Esophagus (tissue), 2 donors: ENCODE measurements at places on chromosomes 7 and 10. TPM values are rescaled to one million over a fixed set of nuclear protein-coding genes. Genes with fewer than 3 reads are reported as not detected.

The GBX1 gene
- not detected for polyA plus RNA-seq

The SFRP5 gene
- polyA plus RNA-seq: 0.88 TPM

The FAM24B gene
- polyA plus RNA-seq: 2.6 TPM

The ATRNL1 gene
- polyA plus RNA-seq: 0.20 TPM

The GPER1 gene
- 1.1 TPM for polyA plus RNA-seq

The HOXA1 gene
- polyA plus RNA-seq: 1.5 TPM

The PLEKHA1 gene
- 14.8 TPM for polyA plus RNA-seq

The MRPS33 gene
- polyA plus RNA-seq: 40.9 TPM

The FAM25G gene
- 123 TPM for polyA plus RNA-seq

The ATOH7 gene
- polyA plus RNA-seq: 0.02 TPM

The FEZF1 gene
- not detected for polyA plus RNA-seq

The PAOX gene
- polyA plus RNA-seq: 16.1 TPM

The ADCY1 gene
- 0.12 TPM for polyA plus RNA-seq

The NOBOX gene
- polyA plus RNA-seq: not detected

The ZCWPW1 gene
- 2.2 TPM for polyA plus RNA-seq

The ST7 gene
- 4.3 TPM for polyA plus RNA-seq

The WNT8B gene
- not detected for polyA plus RNA-seq

The METTL27 gene
- 1.1 TPM for polyA plus RNA-seq

The BAMBI gene
- polyA plus RNA-seq: 6.7 TPM

The CPSF4 gene
- polyA plus RNA-seq: 24.3 TPM

The SORCS1 gene
- polyA plus RNA-seq: 0.34 TPM

The CPA2 gene
- 0.37 TPM for polyA plus RNA-seq

The CLEC2L gene
- 0.04 TPM for polyA plus RNA-seq

The CLDN4 gene
- 124 TPM for polyA plus RNA-seq

The WDR86 gene
- 0.28 TPM for polyA plus RNA-seq

The PIP gene
- polyA plus RNA-seq: not detected

The PPP1R17 gene
- polyA plus RNA-seq: not detected

The SPDYE2B gene
- not detected for polyA plus RNA-seq

The FZD1 gene
- 5.0 TPM for polyA plus RNA-seq

The SLC26A4 gene
- polyA plus RNA-seq: 0.02 TPM

The DGKI gene
- 0.09 TPM for polyA plus RNA-seq

The PDGFA gene
- polyA plus RNA-seq: 5.5 TPM

The TFPI2 gene
- 0.39 TPM for polyA plus RNA-seq

The GJC3 gene
- not detected for polyA plus RNA-seq

The ATG9B gene
- polyA plus RNA-seq: 143 TPM

The AGK gene
- polyA plus RNA-seq: 11.1 TPM

The PRPS1L1 gene
- polyA plus RNA-seq: not detected

The HMX2 gene
- 0.08 TPM for polyA plus RNA-seq

The STEAP4 gene
- polyA plus RNA-seq: 6.2 TPM

The FZD8 gene
- 0.35 TPM for polyA plus RNA-seq

The C10orf95 gene
- polyA plus RNA-seq: 0.37 TPM

The ZNF518A gene
- 5.5 TPM for polyA plus RNA-seq

The PNLIPRP3 gene
- polyA plus RNA-seq: 7.9 TPM

The CDNF gene
- 0.64 TPM for polyA plus RNA-seq

The C1QL3 gene
- not detected for polyA plus RNA-seq

The PALD1 gene
- polyA plus RNA-seq: 3.4 TPM

The LRRC17 gene
- polyA plus RNA-seq: 0.26 TPM

The NPY4R2 gene
- polyA plus RNA-seq: 0.04 TPM

The CHCHD2 gene
- polyA plus RNA-seq: 438 TPM
